ENCODE measurements at places on chromosomes 12 and 14. TPM values are rescaled to one million over a fixed set of nuclear protein-coding genes. Genes with fewer than 3 reads are reported as not detected.

GRCh38 chr14:30581283-30581625 lies 22.3 kb downstream of the G2E3 start:
- ATAC-seq = no peak

Gene DLST
- total RNA-seq = 87.5 TPM

- ATAC-seq = no peak
Observed at GRCh38 chr14:44609201-44609600, 102.1 kb upstream of the FSCB start.

- no peak for ATAC-seq
Observed at GRCh38 chr12:71945121-71945520, 6.5 kb downstream of the TPH2 start.

- no peak for ATAC-seq
Observed at GRCh38 chr12:114935658-114936057, 251.7 kb upstream of the TBX3 start.

DNA sequence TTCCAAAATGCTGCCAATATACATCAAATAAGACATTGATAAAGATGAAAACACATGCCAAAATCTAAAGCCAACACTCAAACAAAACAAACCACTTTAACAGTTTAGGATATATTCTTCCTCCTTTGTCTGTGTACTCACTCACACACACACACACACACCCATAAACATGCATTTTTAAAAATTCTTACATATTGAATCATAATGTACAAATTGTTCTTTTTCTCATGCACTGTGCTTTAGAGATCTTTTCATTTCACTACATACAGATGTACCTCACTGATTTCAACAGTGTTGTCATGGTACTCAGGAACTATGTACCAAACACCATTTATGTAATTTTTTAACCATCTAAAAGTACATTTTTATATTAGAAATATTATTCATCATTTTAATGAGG lies 9.5 kb upstream of the RERG start:
- ATAC-seq = no peak

DNA sequence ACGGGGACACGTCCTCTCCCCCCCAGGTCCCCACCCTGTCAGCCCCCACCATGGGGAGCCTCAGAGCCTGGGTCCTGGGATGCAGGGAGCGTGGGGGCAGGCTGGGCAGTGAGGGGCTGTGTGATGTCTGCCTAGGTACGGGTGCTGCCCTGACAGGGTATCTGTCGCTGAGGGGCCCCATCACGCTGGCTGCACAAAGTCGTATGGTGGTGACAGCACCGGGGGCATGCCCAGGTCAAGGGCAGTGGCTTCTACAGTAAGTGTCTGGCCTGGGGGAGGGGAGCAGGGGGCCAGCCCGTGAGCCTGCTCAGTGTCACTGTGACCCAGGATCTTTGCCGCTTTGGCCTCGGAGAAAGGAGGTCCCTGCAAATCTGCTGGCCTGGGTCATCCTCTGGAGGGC lies 23.3 kb downstream of the PAPLN start:
- no peak for ATAC-seq

Gene KCNH5
- total RNA-seq = 0.43 TPM

GRCh38 chr12:14902465-14902864 lies 16.8 kb upstream of the MGP start:
- ATAC-seq = no peak

GRCh38 chr12:122182887-122183587 lies at the start of gene LRRC43:
Gene LRRC43 (plus strand): TSS chr12:122183123. CDS start chr12:122183145, 22 bp downstream.
- ATAC-seq = peak; percentile 93

- ATAC-seq = peak; percentile 27
Observed at GRCh38 chr12:122981036-122981471, 573 bp downstream of the ARL6IP4 start.

Gene APOLD1
- total RNA-seq = 24.2 TPM

Gene MSI1
- total RNA-seq = 0.11 TPM

- ATAC-seq = no peak
Observed at GRCh38 chr12:130988261-130988660, 34.6 kb downstream of the ADGRD1 start.

DNA sequence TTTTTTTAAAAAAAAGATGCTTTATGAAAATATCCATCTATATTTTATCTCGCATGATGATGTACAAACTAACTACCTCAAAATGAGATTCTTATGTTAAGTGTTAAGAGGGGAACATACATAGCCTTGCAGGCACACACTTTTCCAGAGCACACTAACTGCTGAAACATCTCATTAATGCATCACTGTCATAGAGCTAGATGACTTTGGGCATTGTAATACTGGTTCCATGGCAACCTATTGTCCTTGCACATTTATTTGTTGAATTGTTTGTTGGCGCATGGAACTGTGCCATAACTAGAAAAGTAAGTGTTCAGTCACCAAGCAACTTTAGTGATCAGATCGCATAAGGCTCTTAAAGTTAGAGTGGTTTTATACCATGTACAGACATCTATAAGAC lies 348.3 kb downstream of the GALC start:
- peak; percentile 96 for ATAC-seq

Gene NUBPL
- 12.2 TPM for total RNA-seq

GRCh38 chr14:63759456-63759855 lies 31.6 kb upstream of the SGPP1 start:
- ATAC-seq = peak; percentile 45

Gene MDGA2
- 6.4 TPM for total RNA-seq

DNA sequence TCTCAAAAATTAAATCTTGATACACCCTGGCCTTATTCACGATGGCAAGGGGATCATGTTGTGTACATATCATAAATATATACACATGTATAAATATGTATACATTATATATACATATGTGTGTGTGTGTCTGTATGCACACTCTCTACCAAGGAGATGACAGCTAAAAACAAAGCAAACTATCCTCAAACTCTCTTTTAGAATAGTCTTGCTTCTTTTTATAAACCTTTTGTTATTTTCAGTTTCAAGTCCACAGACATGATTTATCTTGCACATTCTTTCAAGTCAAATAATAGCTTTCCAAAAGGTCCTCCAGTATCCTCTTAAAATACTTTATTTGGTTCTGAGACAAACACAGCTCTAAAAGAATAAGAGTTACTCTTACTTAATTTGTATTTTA lies 8.4 kb downstream of the ANO6 start:
- no peak for ATAC-seq

Gene PYGL
- total RNA-seq = 171 TPM

Gene TOMM20L
- not detected for total RNA-seq

Gene SPX
- 0.31 TPM for total RNA-seq

Gene SLC7A7
- 3.3 TPM for total RNA-seq

Gene GPR135
- total RNA-seq = 4.4 TPM

DNA sequence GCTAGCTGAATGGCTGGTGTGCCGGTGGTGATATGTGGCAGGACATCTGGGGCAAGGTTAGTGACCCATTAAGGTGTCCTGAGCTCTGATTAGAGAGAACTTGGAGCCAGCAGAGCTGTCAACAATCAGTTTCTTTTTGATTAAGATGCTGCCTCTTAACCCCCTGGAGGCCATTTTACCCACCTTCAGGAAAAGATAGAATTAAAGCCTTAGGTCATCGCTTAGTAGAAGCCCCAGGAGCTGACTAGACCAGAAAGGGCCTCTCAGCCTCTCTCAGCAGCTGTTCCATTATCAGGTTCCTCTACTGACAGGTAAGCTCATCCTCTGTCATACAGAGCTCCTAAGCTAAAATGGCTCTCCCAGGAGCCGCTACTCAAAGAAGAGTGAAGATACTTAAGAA lies 339.0 kb downstream of the FUT8 start:
- no peak for ATAC-seq

- ATAC-seq = no peak
Observed at GRCh38 chr12:57550641-57551549, 1.1 kb downstream of the KIF5A start.

DNA sequence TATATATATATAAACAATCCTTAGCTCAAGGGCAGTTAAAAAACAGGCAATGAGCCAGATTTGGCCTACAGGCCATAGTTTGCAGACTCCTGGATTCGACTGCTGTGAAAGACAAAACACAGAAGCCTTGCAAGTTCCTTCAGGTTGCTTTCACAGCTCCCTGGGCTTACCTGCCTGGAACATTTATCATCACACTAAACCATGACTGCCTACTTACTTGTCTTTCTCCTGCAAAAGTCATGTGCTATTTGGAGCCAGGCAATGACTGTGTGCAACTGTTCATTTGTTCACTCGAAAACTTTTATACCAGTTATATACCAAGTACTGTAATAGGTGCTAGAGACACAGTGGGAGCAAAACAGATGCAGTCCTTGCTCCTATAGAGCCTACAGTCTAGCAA lies 2.2 kb upstream of the RPS6KA5 start:
- no peak for ATAC-seq

DNA sequence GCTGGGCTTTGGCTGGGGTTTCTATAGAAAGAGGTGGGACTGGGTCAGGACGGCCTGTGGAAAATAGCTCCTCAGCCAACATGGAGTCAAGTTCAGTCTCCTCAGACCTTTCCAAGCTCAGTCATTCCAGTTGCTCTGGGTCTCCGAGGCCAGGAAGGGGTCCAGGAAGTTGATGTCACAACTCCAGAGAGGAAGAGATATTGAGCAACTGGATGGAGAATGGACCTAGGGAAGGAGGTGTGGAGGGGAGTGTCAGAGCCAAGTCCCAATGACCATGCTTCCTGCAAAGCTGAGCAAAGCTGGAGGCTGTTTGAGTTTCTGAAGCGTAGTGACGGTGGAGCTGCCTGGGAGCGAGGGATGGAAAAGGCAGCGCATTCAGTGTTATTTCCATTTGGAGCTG lies 86.1 kb downstream of the SLC24A4 start:
- ATAC-seq = no peak

Gene MGP
- total RNA-seq = 0.14 TPM

Gene RTL1
- total RNA-seq = 21.3 TPM

GRCh38 chr14:23300687-23301223 lies 1.9 kb downstream of the PPP1R3E start:
- ATAC-seq = no peak

DNA sequence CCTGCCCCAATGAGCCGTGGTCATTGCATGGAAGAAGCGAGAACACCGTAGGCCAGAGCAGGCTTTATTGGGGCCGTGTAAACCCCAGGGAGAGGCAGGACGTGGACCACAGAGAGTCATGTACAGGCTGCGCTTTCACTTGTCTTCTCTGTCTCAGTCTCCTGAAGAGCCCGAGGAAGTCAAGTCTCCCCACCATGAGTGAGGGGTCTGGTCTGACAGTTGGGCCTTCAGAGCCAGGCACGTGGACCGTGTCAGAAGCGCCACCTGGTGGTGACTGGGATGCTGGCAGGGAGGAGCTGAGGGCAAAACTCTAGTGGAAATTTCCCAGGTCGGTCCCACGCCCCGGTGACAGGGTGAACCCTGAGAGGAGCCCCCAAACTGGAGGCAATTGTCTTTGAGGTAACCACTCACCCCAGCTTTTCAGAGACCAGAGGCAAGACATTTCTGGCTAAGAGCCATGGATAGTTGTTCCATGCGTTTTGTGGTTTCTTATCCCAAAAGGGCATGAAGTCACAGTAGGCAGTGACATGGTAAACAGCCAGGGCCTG lies 17.4 kb downstream of the RPS6KL1 start:
- ATAC-seq = peak; percentile 7

- ATAC-seq = peak; percentile 81
Observed at GRCh38 chr12:84605983-84606382, 306.6 kb downstream of the SLC6A15 start.

DNA sequence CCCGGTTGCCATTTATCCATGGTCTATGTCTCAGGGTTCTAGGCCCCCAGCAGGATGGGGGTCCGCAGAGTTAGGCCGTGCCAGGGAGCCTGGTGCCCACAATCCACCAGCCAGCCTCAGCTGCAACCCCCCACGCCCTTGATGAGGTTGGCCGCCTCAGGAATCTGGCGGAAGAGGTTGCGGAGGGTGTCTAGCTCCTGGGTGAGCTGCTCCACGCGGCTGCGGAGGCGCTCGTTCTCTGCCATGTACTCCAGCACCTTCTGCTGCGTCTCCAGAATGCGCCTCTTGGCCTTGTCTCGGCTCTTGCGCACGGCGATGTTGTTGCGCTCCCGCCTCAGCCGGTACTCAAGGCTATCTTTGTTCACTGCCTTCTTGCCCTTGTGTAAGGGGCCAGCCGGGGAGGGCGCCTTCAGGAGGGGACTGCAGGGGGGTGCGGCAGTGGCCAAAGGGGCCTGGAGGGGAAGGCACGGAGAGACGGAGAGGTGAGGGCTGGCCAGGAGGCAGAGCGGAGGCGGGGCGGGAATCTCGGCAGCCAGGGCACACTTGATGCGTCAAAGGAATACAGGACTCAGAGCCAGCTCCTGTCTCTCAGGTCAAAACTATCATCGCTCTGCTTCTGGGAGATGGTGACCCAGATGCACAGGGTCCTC lies 1.6 kb downstream of the CEBPE start:
- no peak for ATAC-seq

- peak; percentile 44 for ATAC-seq
Observed at GRCh38 chr14:96979611-96980074, 182.5 kb downstream of the VRK1 start.

DNA sequence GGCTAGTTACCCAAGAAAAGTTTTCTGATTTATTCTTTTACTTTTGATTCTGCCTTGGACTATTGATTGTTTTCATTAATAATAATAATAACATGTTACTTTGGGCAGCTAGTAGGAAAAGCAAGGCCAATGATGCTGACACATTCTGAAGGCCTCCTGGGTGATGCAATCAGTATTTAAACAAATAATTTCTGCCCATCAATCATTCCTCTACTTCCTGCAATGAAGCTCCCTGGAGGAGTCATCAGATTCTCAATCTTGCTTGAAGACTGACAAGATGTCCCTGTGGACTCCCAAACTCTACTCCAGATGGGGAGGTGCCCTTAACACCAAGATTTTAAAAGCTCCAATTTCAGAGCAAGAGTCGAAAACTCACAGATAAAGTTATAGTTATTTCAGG lies at the start of gene SPX:
SPX (plus strand) TSS at position 244 of the 400 bp plus-strand sequence. CDS start 177 bp downstream, outside the sequence.
- ATAC-seq = no peak

- ATAC-seq = no peak
Observed at GRCh38 chr14:105139831-105140239, 28.7 kb downstream of the JAG2 start.

Gene NAA30
- 17.9 TPM for total RNA-seq

DNA sequence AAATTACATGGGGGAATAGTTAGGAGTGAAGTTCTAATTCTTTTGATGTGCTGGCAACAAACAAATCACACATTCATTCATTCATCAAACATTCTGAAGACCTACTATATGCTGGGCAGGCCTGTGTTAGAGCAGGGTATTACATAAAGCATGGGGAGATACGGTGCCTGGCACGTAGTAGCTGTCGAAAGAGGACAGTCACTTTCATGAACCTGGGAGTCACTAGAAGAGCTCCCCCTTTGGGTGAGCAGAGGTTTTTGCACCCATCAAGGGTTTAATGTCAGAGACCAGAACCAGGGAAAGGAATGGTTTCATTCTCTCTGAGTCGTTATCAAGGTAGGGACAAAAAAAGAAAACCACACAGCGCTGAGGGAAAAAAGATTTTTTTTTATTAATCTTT lies 10.0 kb downstream of the LHX5 start:
- no peak for ATAC-seq

Gene SLC39A5
- 1.00 TPM for total RNA-seq

DNA sequence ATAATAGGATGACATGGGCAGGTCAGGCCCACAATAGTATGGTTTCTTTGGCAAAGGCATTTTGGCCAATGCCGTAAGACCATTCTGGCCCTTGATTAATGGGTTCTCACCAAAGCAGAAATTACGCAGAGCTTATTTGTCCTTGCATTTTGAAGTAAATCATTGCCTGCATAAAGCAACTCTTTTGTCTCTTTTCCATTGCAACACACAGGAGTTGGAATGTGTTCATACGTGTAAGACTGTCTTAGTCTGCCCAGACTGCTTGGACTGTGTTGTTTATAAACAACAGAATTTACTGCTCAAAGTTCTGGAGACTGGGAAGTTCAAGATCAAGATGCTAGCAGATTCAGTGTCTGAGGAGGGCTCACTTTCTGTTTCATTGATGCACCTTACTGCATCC lies 102.8 kb upstream of the NPAS3 start:
- ATAC-seq = no peak

- ATAC-seq = no peak
Observed at GRCh38 chr12:106265116-106265515, 17.3 kb upstream of the CKAP4 start.

All from motor neuron (in vitro differentiated cells).